Kidney epithelial cell (primary cell): ENCODE measurements at places on chromosomes 13 and 19.

- no peak for DNase-seq
Measured at GRCh38 chr13:45602183-45603170, 13.1 kb downstream of the ERICH6B start.

GRCh38 chr13:38350114-38350617 is 515 bp downstream of the UFM1 start:
- DNase-seq, result peak; percentile 19

- no peak for DNase-seq
Measured at GRCh38 chr13:58025821-58026220, 394.3 kb downstream of the PCDH17 start.

DNA sequence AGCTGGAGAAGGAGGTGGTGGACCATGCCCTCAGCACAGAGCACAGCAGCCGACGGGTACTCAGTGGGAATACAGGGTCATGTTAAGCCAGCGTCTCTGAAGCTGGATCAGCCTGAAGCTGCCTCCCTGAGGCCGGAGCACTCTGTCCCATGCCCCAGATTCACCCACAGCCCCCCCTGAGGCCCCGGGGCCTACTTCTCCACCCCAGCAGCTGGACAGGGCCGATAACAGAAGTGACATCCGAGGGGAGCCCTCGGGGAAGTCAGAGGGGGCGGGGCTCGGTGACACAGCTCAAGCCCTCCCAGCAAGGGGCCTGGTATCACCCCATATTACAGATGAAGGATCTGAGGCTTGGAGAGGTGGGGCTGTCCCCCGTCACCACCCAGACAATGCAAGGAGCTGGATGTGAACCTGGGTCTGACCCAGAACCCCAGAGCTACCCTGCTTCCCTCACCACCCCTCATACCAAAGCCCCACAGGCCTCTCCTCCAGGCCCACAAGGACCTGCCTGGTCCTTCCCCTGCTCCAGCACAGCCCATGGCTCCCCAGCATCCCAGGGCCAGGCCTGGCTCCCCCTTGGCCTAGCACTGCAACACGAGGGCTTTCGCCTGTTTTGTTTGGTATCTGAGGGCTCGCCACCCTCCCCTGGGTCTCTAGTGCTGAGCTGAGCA is 5.7 kb downstream of the R3HDM4 start:
- DNase-seq, result no peak

- DNase-seq, result no peak
Measured at GRCh38 chr13:104086210-104086609, 1020.0 kb upstream of the SLC10A2 start.

- no peak for DNase-seq
Measured at GRCh38 chr13:113065406-113066141, 40.0 kb upstream of the F7 start.

DNA sequence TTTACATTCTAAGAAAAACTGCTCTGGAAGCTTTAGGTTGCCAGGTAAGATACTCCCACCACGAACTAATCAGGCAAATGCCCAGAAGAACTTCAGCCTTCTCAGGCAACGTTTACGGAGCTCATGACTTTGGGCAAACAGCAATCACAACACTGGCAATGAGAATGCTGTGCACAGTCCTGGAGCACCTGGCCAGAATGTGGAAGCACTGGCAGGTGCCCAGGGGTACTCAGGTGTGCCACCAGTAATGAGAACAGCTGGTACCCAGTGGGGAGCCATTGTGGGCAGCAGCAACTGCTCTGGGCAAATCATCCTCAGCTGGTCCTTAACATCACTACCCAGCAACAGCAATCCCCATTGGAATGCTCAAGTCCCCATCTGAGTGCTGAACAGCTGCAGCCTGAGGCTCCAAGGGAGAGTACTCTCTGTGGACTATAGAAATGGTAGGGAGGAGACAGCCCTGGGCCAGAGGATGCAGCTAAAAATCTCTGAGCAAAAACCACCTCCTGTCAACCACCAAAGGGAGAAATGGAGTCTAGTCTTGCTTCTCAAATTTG is 210.0 kb downstream of the FOXO1 start:
- DNase-seq, result no peak

DNA sequence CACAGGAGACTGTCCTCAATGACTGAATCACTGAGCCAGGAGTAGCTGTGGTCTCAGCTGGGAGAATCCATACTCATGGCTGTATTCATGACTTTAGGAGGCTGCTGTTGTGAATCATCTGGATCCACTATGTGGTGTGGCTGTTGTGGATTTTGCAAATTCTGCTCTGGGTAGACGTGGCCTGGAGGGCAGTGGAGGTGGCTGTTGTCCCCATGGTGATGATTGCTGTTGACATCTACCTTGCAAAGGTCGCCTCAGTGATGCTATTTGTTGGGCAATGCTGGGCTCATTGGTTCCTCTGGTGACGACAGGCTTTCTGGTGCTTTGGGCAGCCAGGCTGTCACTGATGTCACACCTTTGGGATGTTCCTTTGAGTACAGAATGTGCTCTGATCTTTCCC is 23.9 kb downstream of the MUC16 start:
- DNase-seq, result no peak

DNA sequence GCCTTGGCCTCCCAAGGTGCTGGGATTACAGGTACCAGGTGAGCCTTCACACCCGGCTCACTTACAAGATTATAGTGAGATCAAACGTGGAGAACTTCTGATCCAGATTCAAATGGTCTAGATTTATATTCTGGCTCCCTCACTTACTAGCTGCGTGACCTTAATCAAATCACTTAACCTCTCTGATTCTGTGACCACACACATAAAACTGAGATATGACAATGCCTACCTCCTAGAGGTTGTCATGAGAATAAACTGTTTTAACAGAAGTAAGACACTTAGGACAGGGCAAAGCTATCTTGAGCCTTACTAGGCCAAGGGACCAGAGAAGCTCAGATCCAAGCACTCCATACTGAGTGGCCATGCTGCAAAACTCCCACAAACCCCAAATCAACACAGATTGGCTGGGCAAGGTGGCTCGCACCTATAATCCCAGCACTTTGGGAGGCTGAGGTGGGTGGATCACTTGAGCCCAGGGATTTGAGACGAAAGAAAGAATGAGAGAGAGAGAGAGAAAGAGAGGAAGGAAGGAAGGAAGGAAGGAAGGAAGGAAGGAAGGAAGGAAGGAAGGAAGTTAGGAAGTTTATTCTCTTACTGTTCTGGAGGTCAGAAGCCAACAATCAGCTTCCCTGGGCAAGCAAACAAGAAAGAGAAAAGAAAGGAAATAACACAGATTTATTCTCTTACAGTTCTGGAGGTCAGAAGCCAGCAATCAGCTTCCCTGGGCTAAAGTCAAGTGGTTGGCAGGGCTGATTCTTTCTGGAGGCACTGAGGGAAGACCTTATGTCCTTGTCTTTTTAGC is 46.1 kb upstream of the MAP3K10 start:
- DNase-seq, result no peak

DNA sequence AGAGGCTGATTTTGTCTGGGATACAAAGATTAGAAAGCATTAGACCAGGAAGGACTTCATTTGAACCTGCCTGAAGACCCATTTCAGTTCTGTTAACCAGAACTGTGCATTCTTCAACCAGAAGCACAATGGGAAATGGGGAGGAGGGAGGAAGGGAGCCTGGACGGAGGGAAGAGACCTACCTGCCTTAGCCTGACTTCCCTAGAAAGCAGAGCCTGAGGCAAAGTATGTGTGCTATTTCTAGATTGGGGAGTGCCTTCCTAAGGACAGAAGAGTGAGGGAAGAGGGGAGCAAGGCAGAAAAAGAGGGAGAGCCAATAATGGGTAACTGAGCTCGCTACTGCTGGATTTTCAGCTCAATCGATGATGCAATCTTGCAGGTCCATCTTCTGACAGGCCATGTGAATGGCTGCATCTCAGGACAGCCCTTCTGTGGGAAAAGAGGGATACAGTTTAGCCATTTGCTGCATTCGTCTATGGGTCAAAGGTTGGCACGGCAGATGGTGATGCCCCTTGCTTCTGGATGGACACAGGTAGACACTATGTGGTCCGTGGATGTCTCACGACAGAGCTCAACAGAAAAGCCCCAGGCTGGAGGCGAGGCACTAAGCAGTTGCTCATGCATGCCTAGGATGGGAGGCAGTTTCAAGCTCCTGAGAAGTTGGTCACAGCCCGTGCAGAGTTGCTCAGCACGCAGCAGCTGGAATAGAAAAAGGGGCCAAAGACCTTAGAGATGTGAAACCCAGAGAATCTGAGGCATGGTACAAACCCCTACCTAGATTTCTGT is 78.8 kb upstream of the UBL3 start:
- DNase-seq, result no peak
